ENCODE measurements at places on chromosomes 7 and 10.

DNA sequence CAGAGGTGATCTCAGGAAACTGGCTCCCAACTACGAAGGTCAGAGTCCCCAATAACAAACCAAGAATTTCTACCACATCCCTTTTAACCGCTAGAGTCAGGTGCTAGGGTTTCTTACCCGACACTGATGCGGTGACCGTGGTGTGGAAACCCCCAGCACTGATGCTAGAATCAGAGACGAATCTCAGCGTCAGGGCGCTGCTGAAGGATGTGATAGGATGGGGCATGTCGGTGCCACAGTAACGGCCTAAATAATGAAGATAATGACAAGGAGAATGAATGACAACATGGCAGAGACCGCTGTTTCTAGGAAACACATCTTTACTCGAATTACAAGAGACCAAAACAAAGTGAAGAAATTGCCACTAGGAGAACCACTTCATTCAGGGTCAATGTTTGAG lies 131.1 kb upstream of the RSU1 start:
- DNase-seq: no peak

GRCh38 chr7:132869166-132869861 lies 212.6 kb downstream of the CHCHD3 start:
- DNase-seq: peak; percentile 8

DNA sequence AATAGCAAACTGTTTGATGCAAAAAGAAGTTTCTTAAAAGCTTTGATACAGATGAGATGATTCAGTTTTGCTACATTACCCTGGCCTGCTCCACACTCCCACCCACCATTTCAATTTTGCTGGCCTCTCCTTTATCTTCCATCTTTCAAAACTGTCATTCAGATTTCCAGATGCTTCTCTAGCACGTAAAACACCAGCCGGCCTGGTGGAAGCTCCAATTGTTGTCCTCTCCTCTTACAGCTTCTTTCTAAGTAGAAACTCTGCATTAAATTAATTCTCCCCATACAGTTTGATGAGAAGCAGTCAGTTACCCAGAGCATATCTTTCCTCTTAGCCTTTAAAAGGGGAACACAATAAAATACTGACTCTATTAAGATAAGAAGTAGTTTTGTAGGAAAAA lies 34.3 kb upstream of the ELMO1 start:
- DNase-seq: no peak

DNA sequence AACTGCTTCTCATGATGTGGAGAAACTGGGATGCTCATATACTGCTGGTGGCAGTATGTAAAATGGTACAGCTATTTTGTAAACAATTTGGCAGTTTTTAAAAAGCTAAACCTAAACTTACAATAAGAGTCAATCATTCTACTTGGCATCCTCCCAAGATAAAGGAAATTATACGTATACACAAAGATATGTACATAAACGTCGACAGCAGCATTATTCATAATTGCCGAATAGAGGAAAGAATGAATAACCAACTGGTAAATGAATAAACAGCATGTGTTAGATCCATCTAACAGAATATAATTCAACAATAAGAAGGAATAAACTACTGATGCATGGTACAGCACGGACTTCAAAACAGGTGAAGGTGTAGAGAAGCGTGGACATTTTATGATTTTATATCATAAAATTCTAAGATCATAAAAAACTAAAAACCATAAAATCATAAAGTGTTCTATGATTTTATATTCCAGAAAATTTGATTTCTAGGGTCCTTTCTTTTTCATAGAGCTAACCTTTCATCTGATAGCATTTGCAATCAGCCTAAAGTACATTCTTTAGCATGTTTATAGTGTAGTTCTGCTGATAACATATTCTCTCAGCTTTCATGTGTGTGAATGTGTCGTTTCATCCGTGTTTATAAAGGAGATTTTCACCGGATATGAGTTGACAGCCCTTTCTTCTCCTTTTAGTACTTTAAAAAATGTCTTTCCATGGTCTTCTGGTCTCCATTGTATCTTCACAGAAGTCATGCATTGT lies 261.5 kb downstream of the DIP2C start:
- DNase-seq: no peak

DNA sequence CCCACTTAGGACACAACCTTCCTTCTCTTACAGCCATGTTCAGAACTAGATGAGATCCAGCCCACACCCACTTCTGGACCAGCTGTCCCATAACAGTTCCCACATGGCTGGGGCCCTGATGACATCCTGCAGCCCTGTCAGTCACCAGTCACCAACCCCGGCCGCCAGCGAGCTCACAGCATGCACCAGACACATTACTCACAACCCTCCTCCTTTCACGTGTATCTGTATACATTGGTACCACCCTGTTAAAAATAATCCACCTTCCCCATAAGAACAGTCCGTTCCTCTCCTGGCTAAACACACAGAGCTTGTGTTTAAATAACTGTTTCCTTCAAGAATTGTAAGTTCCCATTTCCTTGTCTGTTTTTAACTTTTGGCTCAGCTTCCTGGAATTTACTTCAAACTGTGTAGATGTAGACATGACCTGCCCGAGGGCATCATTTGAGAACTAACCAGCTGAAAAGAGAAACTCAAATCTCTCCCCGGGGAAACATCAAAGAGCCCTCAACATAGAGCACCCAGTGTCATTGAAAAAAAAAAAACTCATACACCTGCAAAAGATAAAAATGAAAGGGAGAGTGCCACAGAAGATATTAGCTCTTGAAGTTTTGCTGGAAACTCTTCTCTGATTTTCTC lies 26.0 kb upstream of the PRLHR start:
- peak; percentile 6 for DNase-seq

GRCh38 chr10:27646604-27647175 lies 98.9 kb downstream of the MKX start:
- DNase-seq: no peak

- DNase-seq: no peak
Observed at GRCh38 chr10:50260791-50261281, 9.5 kb upstream of the ASAH2 start.

- DNase-seq: no peak
Observed at GRCh38 chr10:35464825-35465456, 128.6 kb downstream of the CCNY start.

DNA sequence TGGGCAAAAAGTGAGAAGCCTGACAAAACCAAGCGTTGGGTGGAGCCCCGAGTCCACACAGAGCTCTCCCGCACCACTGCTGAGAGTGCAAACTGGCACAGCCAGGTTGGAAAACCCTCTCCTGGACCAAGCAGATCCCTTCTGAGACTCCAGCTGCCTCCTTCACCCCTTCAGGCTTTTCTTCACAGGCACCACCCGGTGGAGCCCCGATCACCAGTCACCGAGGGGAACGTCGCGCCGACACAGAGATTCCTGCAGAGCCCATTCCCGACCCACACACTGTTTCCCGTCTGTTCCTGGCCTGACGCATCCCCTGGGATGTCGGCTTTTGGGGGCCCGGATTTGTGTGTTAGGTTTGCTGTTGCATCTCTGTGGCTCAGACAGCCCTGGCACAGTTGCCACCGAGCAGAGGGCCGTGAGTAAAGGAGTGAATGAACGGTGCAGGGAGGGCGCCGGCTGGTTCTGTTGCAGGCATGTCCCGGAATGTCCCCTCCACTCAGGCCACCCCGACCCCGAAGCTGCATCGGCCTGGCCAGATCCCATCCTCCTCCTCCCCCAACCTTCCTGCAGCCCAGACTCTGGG lies 51.0 kb upstream of the INPP5A start:
- DNase-seq: no peak

- DNase-seq: no peak
Observed at GRCh38 chr7:79598351-79598750, 144.9 kb upstream of the MAGI2 start.

- no peak for DNase-seq
Observed at GRCh38 chr7:50655020-50655419, 89.8 kb upstream of the DDC start.
